ENCODE measurements at places on chromosomes 6 and 20.

DNA sequence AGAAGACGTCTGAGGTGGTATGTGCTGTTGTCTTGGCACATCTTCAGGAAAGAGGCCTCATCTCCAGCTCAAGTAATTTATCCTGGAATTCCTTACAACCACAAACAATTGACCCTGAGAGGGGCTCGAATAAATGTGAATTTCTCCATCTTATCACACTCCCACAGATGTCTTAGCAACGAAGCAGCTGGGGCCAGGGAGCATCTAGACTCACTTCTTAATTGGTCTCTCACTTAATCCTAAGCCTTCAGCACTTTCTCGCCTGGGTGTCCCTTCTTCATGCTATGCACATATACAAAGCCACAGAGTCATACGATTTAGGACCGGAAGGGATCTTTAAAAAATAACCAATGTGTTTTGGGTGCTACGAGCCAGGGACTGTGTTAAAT, 27.1 kb downstream of the PCK1 start:
- no peak for DNase-seq

DNA sequence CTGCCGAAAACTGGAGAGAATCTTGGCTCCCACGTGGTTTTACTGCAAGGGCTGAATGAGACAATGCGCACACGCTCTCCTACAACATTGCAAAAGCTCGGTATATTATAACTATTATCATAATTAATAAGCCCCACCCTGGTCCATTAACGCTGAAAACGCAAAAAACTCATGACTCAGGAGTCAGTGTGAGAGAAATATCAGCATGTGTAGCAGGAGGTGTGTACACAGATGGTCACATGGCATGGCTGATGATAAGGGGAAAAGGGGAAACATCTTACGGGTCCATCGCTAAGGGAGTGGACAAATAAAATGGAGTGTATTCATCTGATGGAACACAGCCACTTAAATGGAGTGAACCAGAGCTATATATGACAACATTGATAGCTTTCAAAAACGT, 29.2 kb downstream of the CDH22 start:
- no peak for DNase-seq

- DNase-seq: no peak
Observed at GRCh38 chr6:28898710-28898965, 25.1 kb downstream of the TRIM27 start.

DNA sequence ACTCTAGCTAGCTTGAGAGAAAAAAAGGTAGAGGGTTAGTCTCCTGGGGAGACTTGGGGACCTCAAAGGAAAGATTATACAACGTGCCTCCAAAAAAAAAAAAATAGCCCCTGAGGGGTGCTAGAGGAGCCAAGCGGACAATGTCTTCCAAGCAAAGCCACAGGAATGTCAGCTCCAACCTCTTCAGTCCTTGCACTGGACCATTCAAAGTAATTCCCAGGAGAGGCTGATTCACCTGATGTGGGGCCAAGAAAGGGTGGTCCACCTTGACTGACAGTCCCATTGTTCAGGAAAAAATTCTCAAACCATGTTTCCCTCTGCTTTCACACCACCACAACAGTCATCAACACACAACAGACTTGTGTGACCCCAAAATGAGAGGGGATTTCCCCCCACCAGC, 30.7 kb downstream of the ASIP start:
- no peak for DNase-seq

DNA sequence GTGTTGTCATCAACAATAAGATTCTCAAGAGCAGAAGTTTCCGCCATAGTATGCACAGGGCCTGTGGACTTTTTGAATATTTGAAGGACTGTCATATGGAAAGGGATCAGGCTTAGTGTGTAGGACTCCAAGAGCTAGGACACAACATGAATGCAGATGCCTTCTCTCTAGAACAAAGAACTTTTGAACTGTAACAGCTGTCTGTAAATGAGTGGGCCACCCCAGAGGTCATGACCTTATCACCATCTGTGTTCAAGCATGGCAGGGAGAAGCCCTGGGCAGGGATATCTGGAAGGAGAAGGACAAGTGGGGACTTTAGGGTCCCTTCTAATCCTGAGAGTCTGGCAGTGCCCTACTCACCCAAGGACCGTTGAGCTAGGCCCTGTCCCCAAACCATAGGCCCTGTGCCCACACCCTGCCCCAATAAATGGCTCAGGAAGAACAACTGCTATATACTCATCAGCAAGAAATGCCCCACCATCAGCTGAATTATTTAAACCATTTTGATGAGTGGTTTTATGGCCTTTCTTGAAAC, 70.6 kb downstream of the MTHFD1L start:
- DNase-seq: no peak

GRCh38 chr20:21090111-21090618, 16.0 kb downstream of the LINC00237 start:
- no peak for DNase-seq

DNA sequence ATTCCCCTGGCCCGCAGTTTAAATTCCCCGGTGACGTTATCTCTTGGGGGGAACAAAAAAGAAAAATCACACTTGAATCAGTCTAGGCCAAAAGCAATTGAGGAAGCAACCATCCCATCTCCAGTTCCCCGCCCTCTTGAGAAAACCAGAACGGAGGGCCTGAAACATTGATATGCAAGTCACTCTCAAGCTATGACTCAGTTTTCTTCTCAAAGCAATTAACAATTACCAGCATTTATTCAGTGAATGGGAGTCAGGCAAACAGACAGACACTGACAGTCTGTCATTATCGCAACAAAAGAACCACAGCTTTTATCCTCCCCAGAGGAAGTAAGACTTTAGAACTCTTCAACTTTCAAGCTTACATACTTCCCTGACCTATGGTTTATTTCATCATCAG, 100.9 kb downstream of the OPRM1 start:
- DNase-seq: no peak

GRCh38 chr20:58783511-58784011, 67.1 kb downstream of the GNAS-AS1 start:
- no peak for DNase-seq

GRCh38 chr6:38214159-38214558, 394.6 kb downstream of the ZFAND3 start:
- no peak for DNase-seq

GRCh38 chr6:34654061-34654710, 42.4 kb downstream of the ILRUN start:
- no peak for DNase-seq

DNA sequence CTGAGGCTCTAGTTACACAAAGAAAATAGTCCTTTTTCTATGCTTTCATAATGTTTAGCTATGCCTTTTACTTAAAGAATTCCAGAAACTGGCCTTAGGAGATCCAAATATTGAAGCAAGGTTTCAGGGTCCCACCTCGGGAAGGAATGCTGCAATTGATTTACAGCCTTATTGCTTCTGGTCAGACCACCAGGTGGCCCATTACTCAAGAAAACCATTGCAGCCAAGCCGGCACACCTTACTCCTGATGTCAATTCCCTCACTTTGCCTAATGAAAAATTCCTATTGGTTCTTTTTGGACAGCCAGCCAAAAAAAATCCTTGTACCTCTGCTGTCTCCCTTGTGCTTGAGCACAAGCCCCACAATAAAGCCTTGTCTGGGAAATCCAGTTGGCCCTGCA, 173.9 kb downstream of the LMBRD1 start:
- no peak for DNase-seq

DNA sequence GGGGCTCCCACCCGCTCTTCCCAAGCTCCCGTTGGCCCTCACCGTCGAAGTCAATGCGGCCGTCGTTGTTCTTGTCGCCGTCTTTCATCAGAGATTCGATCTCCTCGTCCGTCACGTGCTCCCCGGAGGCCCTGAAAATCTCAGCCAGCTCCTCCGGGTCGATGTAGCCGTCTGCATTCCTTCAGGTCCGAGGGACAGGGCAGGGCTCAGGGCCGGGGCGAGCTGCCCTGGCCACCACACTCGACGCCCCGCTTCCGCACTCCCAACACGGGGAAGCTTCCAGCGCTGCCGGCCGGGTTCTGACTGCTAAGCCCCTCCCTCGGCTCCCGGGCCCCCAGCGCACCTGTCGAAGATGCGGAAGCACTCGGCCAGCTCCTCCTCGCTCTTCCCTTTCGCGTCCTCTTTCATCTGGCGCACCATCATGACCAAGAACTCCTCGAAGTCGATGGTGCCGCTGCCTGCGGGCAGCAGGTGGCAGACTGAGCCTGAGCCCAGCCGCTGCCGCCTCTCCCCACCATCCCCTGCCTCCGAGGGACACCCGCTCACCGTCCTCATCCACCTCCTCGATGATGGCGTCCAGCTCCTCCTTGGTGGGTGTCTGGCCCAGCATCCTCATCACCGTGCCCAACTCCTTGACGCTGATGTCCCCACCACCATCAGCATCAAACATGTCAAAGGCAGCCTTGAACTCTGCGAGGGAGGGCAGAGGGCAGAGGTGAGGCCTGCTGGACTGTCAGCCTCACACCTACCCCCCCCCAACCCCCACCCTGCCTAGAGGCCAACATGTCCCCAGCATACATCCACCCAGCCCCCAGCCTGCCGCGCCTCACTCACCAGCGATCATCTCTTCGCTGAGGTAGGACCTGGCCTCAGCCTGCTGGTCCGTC, 2.9 kb downstream of the TNNC2 start:
- peak; percentile 56 for DNase-seq

- no peak for DNase-seq
Observed at GRCh38 chr6:128271527-128271926, 248.9 kb downstream of the PTPRK start.

DNA sequence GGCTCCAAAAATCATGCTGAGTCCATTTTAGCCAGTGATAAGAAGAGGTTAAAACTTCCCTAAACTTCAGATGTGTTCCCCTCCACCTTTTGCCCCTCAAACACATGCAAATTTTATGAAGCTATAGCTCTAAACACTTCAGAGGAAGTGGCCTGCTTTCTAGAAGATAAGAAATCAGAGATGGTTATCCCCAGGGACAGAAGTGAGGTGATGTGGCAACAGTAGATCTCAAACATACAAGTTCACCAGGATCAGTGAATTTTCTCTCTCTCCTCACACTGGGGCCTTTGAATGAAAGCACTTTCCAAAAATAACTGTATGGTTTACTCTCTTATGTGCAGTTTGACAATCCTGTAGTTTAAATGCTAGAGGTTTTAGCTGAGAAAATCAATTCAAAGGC, 332.0 kb downstream of the BTBD9 start:
- DNase-seq: no peak

GRCh38 chr20:63023071-63023935, 16.5 kb upstream of the BHLHE23 start:
- no peak for DNase-seq

- no peak for DNase-seq
Observed at GRCh38 chr6:31304683-31305082, 32.8 kb upstream of the HLA-C start.

DNA sequence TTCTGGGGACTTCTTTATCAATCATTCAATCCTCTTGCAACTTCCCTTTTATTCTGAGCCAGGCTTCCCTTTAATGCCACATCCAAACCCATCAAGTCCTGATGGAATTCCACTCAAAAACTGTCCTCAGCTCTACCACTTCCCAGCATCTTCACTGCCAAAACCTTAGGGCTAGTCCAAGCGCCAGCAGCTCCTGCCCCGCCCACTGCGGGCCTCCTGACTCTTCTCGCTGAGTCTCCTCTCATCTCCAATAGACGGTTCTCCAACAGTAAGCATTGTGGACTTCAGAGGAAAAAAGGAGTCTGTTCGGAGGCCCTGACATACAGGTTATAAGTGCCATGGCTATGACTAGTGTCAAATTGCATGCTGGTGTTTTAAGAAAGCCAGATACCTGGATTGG, 38.7 kb upstream of the CNKSR3 start:
- DNase-seq: no peak

DNA sequence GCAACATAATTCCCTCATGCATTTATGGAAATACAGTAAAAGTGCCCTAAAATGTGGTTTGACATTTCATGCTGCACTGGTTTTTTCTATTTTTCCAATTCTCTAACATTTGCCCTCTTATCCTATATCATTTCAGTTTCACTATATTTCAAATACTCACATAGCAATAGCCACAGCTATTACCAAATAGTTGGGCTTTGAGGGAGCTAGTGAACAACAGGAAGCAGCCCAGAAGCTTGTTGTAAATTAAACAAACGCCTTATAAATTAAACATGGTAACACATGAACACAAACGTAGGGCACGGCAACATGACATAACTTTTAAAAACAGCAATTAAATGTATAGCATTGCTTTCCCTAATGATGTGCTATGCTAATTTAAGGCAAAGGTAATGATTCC, 469.0 kb downstream of the CDC5L start:
- no peak for DNase-seq
